Lower lobe of right lung (tissue), 2 donors: ENCODE measurements at places on chromosomes 5 and 9. TPM values are rescaled to one million over a fixed set of nuclear protein-coding genes. Genes with fewer than 3 reads are reported as not detected.

SEMA6A gene
- 44.3 TPM for total RNA-seq

ADAMTSL2 gene
- 10.1 TPM for total RNA-seq

OTP gene
- total RNA-seq = not detected

ACOT12 gene
- not detected for total RNA-seq

SPINK4 gene
- not detected for total RNA-seq

PKD2L2 gene
- not detected for total RNA-seq

GHR gene
- total RNA-seq = 5.2 TPM

ATOSB gene
- total RNA-seq = 20.3 TPM

OBP2B gene
- not detected for total RNA-seq

PTRH1 gene
- 9.1 TPM for total RNA-seq

AQP7 gene
- 3.7 TPM for total RNA-seq

C1QTNF2 gene
- total RNA-seq = 1.6 TPM

RALGPS1 gene
- total RNA-seq = 17.6 TPM

TNC gene
- 18.5 TPM for total RNA-seq

ANKRD34B gene
- 0.30 TPM for total RNA-seq

MLANA gene
- total RNA-seq = not detected

LRRC19 gene
- total RNA-seq = 0.27 TPM

BARHL1 gene
- not detected for total RNA-seq

JAKMIP2 gene
- 8.3 TPM for total RNA-seq

LIX1 gene
- total RNA-seq = not detected

PCSK5 gene
- 18.1 TPM for total RNA-seq

GABBR2 gene
- 0.24 TPM for total RNA-seq

KIF12 gene
- 4.8 TPM for total RNA-seq

HTR4 gene
- total RNA-seq = not detected

CYSRT1 gene
- total RNA-seq = 0.59 TPM

SPARC gene
- 904 TPM for total RNA-seq

CCDC171 gene
- 2.9 TPM for total RNA-seq

AGXT2 gene
- not detected for total RNA-seq

PPP3R2 gene
- total RNA-seq = not detected

RFX3 gene
- 25.4 TPM for total RNA-seq

CARD9 gene
- total RNA-seq = 15.0 TPM

PCDHAC2 gene
- 5.8 TPM for total RNA-seq

PCDH1 gene
- total RNA-seq = 55.7 TPM

ADGRD2 gene
- total RNA-seq = not detected

SPATA31C2 gene
- total RNA-seq = not detected

PCDHGC4 gene
- total RNA-seq = 1.5 TPM

PCDHGA8 gene
- total RNA-seq = 1.5 TPM

IL13 gene
- not detected for total RNA-seq

GFI1B gene
- 1.1 TPM for total RNA-seq

LHX3 gene
- total RNA-seq = not detected

PCDHB15 gene
- 2.8 TPM for total RNA-seq

PCDHGA12 gene
- 5.9 TPM for total RNA-seq

SLCO4C1 gene
- total RNA-seq = 29.5 TPM

SURF2 gene
- 15.2 TPM for total RNA-seq

SGTB gene
- 9.2 TPM for total RNA-seq

MED27 gene
- 15.7 TPM for total RNA-seq

OLFM1 gene
- total RNA-seq = 24.1 TPM
